T-helper 2 cell (primary cell): ENCODE measurements at places on chromosomes 6 and 20.

GRCh38 chr6:41713650-41714291, 21.6 kb downstream of the TFEB start:
- no peak for DNase-seq

DNA sequence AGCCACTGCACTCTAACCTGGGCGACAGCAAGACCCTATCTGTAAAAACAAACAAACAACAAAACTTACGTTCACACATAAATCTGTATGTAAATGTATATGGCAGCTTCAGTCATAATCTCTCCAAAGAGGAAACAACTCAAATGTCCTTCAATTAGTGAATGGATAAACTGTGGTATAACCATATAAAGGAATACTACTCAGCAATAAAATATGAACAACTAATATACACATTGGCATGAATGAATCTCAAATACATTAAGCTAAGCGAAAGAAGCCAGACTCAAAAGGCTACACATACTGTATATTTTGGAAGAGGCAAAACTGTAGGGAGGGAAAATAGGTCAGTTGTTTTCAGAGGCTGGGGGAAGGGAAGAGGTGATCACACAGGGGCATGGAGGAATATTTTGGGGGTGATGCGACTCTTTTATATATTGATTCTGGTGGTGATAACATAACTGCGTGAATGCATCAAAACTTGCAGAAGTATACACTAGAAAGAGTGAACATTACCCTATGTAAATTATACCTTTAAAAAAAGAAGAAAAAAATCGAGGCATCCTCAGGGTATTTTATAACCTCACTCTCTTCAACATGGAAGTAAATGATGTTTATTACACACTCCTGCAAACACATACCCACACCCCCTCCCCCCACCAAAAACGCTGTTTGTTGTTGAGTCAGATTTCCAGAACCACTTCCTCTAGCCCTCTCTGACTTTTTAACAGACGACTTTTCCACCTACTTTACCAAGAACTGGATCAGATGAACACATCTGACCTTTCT, 115.2 kb upstream of the RNF24 start:
- DNase-seq, result peak; percentile 85

DNA sequence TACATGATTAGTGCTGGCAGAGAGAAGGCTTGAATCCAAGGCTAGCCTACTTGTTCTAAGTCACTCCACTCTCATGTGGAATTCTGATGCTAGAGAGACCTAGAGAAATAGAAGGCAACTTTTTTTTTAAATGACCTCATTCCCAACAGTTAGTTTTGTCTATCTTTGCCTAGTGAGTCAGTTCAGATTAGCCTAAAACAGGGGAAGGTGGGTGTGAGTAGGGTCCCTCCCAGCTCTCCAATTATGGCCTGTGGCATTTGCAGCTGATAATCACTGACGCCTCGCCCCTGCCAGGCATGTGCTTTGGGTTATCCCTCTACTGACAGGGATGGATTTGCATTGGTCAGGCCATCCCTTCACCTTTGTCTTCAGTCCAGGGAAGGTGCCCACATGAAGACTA, 13.6 kb downstream of the TXLNB start:
- DNase-seq, result no peak

GRCh38 chr6:109117346-109118035, 22.2 kb downstream of the CEP57L1 start:
- no peak for DNase-seq

GRCh38 chr20:34037121-34037520, 43.4 kb downstream of the RALY start:
- peak; percentile 22 for DNase-seq

DNA sequence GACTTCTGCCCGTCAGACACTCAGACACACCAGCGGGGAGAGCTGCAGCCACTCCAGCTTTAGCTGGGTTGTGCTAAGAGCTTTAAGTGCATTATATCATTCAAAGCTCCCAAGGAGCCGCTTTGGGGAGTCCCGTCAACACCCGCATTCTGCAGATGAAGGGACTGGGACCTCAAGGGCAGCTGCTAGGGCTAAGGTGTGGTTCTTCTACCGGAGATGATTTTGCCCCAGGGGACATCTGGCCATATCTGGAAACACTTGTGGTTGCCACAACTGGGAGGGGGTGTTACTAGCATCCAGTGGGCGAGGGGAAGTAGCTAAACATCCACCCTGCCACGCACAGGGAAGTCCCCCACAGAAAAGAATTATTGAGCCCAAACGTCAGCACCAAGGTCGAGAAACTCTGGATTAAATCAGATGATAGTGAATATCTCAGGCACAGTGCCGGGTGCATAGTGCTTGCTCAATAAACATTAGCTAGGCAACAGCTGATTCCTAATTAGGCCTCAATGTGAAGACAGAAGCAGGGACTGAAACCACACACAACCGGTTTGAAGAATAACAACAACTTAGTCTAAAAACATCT, 29.6 kb downstream of the PMEPA1 start:
- no peak for DNase-seq

GRCh38 chr20:50308513-50309279, 118.1 kb downstream of the CEBPB start:
- DNase-seq, result no peak

DNA sequence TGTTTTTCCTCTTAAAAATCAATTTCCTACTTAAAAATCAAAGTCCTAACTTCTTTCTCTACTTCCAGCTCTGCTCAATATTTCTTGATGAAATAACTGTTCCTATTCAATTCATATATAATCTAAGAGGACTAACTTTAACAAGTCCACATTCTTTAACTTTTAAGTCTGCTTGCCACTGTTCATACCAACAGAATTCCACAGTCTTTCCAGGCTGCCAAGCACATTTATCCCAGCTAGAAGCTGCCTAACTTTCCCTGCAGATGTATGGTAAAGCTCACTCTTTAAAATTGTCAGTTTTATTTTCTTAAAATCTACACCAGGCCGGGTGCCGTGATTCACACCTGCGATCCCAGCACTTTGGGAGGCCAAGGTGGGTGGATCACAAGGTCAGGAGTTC, 11.5 kb downstream of the CALHM6 start:
- DNase-seq, result no peak

DNA sequence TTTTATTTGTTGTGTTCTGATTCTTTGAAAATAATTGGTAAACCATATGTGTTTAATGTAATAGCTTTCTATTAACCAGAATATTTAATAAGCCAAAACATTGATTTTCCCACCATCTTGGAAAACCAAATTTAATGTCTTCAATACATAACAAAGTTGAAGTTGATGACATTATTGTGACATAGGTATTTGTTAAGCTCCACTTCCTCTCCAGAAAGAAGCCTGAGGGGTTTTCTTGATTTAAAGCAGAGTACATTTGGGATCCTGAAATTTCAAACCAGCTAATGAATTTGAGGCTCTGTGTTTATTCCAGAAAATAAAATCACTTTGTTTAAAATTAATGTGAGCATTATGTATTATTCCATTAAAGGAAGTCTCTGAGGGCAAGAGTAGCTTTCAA, 106.3 kb downstream of the PERP start:
- DNase-seq, result no peak

DNA sequence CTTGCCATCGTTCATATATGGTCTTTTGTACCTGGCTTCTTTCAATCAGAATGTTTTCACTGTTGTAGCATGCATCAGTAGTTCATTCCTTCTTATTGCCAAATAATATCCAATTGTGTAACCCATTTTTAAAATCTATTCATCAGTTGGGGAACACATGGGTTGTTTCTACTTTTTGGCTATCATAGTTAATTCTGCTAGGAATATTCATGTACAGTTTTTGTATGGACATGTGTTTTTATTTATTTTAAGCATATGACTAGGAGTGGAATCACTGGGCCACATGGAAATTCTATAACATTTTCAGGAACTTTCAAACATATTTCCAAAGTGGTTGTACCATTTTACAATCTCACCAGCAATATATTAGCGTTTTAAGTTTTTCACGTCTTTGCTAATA, 187.4 kb upstream of the PRND start:
- no peak for DNase-seq

DNA sequence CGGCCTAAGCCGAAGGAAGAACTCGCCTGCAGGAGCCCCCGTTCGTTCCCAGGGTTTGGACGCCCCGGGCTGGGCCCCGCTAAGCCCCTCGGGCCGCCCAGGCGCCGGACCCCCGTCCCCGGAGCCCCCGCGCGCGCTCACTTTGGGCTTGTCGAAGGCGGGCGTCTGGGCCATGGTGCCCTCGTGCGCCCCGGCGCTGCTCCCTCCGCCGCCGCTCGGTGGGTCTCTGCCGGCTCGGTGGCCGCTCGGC, 140 bp downstream of the ADA start:
- no peak for DNase-seq

GRCh38 chr6:151058021-151058733, 181.6 kb upstream of the AKAP12 start:
- DNase-seq, result no peak

DNA sequence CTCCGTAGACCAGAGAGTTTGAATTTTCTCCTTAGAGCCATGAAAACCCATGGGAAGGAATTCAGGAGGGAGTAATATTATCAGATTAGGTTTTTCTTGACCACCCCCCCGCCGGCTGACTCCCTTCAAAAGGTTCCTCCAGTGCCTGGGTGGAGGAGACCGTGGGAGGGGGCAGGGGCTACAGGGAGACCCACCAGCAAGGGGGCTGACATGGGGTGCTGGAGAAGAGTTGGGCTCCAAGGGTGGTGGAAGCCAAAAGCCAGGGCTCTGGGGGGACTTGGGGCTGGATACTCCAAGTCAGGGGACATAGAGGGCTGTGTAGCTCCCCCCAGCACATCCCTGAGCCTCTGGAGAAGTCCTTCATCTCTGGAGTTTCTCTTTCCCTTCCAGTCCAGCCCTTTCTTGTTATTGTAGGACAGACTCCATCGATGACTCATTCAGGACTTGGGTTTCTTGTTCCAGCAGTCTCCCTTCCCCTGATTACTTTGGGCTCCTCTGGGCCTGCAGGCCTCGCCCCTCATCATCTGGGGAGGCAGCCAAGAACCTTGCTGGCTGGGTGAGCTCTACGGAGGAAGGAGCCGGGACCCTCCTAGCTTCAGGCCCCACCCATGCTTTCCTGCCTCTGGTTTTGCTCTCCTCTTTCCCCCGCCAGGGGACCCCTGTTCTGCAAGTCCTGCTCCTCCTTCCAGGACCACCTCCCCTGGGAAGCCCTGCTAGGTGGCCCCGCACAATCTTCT, 10.5 kb upstream of the KIAA1755 start:
- DNase-seq, result no peak

DNA sequence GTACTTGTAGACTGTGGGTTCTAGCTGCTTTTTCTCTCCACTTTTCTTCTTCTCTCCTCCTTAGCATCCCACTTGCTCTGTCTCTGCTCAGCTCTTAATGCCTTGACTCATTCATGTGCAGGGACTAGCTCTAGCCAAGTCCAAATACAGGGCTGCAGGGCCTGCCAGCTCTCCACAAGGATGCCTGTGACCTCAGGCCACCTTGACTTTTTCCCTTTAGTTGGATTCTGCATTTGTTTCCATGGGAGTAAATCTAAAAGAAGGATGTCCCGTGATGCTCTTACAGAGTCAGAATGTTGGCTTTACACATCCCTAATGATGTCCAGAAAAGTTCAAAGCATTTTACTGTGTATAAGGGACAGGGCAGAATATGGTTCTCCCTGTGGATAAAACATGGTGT, 101.8 kb upstream of the PREP start:
- no peak for DNase-seq

DNA sequence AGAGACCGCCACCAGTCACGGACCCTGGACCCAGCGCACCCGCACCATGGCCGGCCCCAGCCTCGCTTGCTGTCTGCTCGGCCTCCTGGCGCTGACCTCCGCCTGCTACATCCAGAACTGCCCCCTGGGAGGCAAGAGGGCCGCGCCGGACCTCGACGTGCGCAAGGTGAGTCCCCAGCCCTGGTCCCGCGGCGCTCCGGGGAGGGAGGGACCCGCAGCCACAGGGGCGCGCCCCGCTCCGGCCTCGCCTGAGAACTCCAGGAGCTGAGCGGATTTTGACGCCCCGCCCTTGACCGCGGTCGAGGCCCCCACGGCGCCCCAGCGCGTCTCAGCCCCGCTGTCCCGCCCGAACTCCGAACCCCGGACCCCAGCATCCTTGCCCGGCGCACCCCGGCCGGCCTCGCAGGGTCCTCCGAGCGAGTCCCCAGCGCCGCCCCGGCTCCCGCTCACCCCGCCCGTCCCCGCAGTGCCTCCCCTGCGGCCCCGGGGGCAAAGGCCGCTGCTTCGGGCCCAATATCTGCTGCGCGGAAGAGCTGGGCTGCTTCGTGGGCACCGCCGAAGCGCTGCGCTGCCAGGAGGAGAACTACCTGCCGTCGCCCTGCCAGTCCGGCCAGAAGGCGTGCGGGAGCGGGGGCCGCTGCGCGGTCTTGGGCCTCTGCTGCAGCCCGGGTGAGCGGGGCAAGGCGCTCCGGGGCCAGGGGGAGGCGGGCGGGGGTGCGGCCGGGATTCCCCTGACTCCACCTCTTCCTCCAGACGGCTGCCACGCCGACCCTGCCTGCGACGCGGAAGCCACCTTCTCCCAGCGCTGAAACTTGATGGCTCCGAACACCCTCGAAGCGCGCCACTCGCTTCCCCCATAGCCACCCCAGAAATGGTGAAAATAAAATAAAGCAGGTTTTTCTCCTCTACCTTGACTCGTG, at the start of gene OXT:
Gene OXT, plus strand, starts transcription at position 11 of the 920 bp plus-strand sequence. Its CDS starts 36 bp downstream, at position 47.
- DNase-seq, result peak; percentile 61

DNA sequence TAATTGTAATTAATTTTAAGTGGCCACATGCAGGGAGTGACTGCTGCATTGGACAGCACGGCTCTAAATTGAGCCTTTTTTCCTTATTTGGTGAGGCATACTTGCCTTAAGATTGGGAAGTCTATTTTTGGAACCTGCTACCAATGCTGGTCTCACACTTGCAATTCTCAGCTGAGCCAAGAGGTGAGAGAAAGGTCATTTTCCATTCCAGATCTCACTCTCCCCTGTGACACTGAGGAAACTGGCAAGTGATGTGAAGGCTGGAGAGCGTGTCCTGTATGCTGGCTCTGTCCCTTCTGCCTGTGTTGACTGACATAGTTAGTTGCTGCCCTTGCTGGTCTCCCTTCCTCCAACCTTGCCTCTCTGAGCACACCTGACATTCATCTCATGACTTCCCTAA, 735 bp upstream of the MOG start:
- no peak for DNase-seq

GRCh38 chr20:10537850-10538480, 102.9 kb downstream of the SLX4IP start:
- no peak for DNase-seq

GRCh38 chr20:17495826-17496225, 35.4 kb downstream of the BFSP1 start:
- no peak for DNase-seq

DNA sequence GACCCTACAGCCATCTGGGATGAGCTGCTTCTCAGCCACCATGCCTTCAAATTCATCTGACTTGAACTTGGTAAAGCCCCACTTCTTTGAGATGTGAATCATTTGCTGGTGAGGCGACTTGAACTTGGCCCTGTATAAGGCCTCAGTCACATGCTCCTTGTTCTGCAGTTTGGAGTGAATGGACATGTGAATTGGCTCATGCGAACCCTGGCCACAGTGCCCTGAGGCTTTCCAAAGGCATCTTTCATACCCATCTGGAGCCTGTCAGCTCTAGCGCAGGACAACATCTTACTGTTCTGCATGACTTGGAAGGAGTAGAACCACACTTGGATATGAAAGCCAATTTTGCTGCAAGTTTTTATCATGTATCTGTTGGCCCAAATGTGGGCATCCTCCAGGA, 244.0 kb upstream of the FAM83B start:
- DNase-seq, result no peak

GRCh38 chr6:161444464-161444863, 170.6 kb upstream of the AGPAT4 start:
- DNase-seq, result no peak
